ENCODE measurements at places on chromosomes 7 and 10. TPM values are rescaled to one million over a fixed set of nuclear protein-coding genes. Genes with fewer than 3 reads are reported as not detected.
A peak's percentile ranks its signal among the peaks of the same experiment; 100 is the strongest.

- H3K4me1 ChIP-seq = no peaks in the 10 kb centered on the region
- H3K36me3 ChIP-seq = no peaks in the 10 kb centered on the region
- peaks cover 6% of the 10 kb centered on the region for H3K27me3 ChIP-seq
- H3K4me3 ChIP-seq = no peak overlapping the region
- no peak overlapping the region for H3K27ac ChIP-seq
- no peak for DNase-seq
These were observed 24.4 kb downstream of the PLCE1 start for GRCh38 chr10:94018107-94018506.

C10orf71 gene
- total RNA-seq = not detected

DNA sequence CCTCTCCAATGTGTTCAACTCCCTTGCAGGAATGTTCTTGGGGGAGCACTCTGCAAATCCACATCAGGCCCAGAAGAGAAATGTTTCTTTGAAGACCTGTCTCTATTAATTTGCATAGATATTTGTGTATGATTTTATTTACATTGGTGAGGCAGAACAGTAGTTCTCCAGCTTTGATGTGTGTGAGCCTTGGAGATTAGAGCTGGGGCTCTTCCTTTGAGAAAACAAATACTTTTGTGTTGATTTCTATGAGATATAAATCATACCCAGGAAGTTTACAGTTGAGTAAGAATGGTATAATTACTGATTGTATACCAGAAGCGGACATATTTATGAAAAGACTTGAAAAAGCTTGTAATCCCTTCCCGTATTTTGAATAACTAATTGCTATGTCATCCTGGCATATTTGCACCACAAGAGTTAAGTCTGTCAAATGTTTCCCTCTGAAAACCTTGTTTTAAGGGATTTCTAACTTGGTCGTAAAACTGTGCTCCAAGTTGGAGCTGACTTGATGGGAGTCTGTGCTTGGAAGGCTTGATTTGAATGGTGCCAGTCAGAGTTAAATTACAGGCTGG lies 468.5 kb downstream of the LRMDA start:
- no peak overlapping the region for H3K27ac ChIP-seq
- peaks cover 4% of the 10 kb centered on the region for H3K4me1 ChIP-seq
- no peak overlapping the region for H3K4me3 ChIP-seq
- no peaks in the 10 kb centered on the region for H3K27me3 ChIP-seq

DNA sequence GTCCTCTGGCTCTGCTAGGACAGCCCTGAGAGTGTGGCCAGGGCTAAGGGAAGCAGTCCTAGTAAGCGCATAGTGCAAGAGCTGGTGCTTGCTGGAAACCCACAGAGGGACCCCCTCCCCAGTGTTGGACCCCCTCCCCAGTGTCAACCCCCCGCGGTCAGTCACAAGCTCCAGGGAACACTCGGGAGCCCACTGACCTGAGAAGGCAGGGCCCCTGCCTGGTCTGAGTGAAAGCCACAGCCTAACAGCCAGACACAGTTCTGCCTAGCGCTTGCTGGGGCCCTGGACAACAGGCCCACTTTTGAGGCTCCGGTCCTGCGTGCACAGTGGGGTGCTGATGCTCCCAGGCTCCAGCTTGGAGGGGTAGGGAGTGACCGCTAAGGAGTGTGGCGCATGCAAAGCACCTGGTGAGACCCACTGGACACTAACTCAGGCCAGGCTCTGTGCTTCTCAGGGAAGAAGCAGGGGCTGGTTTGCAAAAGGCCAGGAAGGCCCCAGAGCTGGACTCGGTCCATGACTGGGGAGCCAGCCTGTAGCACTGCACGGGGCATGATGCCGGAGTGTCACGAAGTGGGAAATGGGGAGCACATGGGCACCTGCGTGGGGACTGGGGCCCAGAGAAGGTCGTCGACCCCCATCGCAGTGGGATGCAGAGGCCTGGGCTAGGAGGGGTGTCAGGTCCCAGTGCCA lies 175.8 kb upstream of the PPP2R2D start:
- no peak overlapping the region for H3K4me3 ChIP-seq
- peaks cover 31% of the 10 kb centered on the region for H3K27me3 ChIP-seq
- no peaks in the 10 kb centered on the region for H3K36me3 ChIP-seq
- no peak overlapping the region for H3K27ac ChIP-seq
- no peak for DNase-seq

DNA sequence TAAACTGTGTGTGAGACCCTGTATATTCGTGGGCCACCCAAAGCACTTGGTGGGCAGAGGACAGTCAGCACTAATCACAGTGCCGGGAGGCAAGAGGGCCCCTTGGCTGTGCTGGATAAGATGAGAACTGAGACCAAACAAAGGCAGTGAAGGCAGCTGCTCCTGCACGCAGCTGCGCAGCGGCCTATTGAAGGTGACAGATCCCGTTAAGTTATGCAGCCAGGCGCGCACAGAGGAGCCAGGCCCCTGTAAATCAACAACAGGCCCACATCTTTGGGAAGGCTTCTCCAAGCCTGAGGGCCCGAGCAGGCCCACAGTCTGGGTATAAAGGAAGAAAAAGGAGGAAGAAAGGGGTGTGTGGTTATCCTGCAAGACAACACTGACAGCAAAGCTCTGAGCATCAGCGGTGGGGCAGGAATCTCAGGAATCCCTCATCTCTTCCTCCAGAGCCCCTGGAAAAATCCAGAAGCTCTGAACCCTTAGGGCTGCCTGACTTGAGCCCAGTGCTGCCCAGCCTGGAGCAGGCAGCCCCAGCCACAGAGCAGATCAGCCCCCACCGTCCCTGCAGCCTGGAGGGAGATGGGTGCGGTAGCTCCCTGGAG lies 154.2 kb downstream of the ARHGAP12 start:
- H3K27me3 ChIP-seq = no peaks in the 10 kb centered on the region
- DNase-seq = no peak
- no peaks in the 10 kb centered on the region for H3K36me3 ChIP-seq

GRCh38 chr7:132080967-132081668 lies 495.2 kb downstream of the PLXNA4 start:
- no peak overlapping the region for H3K4me3 ChIP-seq
- no peak for DNase-seq
- H3K27ac ChIP-seq = no peak overlapping the region
- H3K4me1 ChIP-seq = no peaks in the 10 kb centered on the region

BTBD16 gene
- not detected for total RNA-seq

GRCh38 chr7:140456551-140457051 lies 22.7 kb downstream of the MKRN1 start:
- H3K27me3 ChIP-seq = no peaks in the 10 kb centered on the region
- H3K4me3 ChIP-seq = no peak overlapping the region
- peaks cover 40% of the 10 kb centered on the region for H3K4me1 ChIP-seq
- H3K36me3 ChIP-seq = peaks cover 11% of the 10 kb centered on the region

ZPBP gene
- total RNA-seq = not detected

LBX1 gene
- not detected for total RNA-seq

GRCh38 chr10:45552476-45552875 lies 120.1 kb downstream of the ZFAND4 start:
- DNase-seq = no peak
- H3K27ac ChIP-seq = no peak overlapping the region
- H3K4me1 ChIP-seq = peaks cover 42% of the 10 kb centered on the region
- no peak overlapping the region for H3K4me3 ChIP-seq
- peaks cover 12% of the 10 kb centered on the region for H3K36me3 ChIP-seq

STRA8 gene
- total RNA-seq = not detected

DNA sequence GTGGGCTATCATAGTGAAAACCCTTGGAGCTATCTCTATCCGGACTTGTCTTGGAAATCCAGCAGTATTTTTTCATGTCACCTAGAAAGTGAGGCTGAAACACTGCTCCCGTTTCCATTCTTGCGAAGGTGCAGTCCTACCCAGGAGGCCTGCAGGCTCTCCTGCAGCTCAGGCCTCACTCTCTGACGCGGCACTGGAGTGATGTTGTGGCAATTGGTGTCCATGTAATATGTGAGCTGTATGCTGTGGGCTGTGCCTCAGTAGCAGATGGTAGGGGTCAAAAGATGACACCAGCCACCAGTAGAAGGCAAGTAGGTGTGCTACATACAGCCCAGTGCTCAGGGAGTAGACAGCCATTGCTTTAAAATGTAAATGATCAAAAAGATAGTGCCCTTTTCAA lies 28.1 kb upstream of the ZNF680 start:
- no peak overlapping the region for H3K4me3 ChIP-seq
- H3K36me3 ChIP-seq = no peaks in the 10 kb centered on the region
- H3K27ac ChIP-seq = no peak overlapping the region
- no peak for DNase-seq
- H3K4me1 ChIP-seq = no peaks in the 10 kb centered on the region

MSMB gene
- not detected for total RNA-seq

CALML3 gene
- total RNA-seq = not detected

ZNF503 gene
- total RNA-seq = 0.11 TPM

- peak overlapping the region; percentile 72 for H3K27ac ChIP-seq
- no peaks in the 10 kb centered on the region for H3K27me3 ChIP-seq
- peaks cover 18% of the 10 kb centered on the region for H3K4me1 ChIP-seq
- no peak for DNase-seq
- H3K4me3 ChIP-seq = peak overlapping the region; percentile 83
- H3K36me3 ChIP-seq = peaks cover 5% of the 10 kb centered on the region
These were observed 54.0 kb upstream of the RPA3 start for GRCh38 chr7:7772397-7772821.

Measured in naive thymus-derived CD8-positive, alpha-beta T cell (primary cell).